ENCODE measurements at places on chromosomes 5 and 9. TPM values are rescaled to one million over a fixed set of nuclear protein-coding genes. Genes with fewer than 3 reads are reported as not detected.

PCDHB11 gene
- 2.8 TPM for total RNA-seq

DNA sequence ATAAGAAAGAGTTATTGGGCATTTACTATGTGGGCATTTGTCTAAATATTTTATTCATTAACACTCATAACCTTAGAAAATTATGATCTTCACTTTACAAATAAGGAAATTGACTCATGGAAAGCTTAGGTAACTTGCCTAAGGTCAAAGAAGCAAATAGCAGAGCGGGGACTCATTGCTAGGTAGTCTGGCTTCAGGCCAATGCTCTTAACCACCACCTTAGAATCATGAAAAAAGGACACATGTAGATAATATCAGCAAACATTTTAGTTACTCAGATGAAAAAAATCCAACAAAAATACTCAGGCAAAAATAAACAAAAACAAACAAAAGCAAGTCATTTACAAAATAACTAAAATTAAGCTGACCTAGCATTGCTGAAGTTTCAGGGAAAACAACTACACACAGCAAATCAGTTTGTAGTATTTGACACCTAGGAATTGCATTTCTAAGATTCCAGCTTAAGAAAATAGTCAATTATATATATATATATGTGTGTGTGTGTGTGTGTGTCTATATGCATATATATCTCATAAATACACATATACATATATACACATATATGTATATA, 166.0 kb downstream of the HMHB1 start:
- no peak overlapping the region for H3K27ac ChIP-seq
- no peaks in the 10 kb centered on the region for H3K4me1 ChIP-seq
- H3K27me3 ChIP-seq: no peaks in the 10 kb centered on the region
- H3K36me3 ChIP-seq: no peaks in the 10 kb centered on the region
- H3K4me3 ChIP-seq: no peak overlapping the region

DNA sequence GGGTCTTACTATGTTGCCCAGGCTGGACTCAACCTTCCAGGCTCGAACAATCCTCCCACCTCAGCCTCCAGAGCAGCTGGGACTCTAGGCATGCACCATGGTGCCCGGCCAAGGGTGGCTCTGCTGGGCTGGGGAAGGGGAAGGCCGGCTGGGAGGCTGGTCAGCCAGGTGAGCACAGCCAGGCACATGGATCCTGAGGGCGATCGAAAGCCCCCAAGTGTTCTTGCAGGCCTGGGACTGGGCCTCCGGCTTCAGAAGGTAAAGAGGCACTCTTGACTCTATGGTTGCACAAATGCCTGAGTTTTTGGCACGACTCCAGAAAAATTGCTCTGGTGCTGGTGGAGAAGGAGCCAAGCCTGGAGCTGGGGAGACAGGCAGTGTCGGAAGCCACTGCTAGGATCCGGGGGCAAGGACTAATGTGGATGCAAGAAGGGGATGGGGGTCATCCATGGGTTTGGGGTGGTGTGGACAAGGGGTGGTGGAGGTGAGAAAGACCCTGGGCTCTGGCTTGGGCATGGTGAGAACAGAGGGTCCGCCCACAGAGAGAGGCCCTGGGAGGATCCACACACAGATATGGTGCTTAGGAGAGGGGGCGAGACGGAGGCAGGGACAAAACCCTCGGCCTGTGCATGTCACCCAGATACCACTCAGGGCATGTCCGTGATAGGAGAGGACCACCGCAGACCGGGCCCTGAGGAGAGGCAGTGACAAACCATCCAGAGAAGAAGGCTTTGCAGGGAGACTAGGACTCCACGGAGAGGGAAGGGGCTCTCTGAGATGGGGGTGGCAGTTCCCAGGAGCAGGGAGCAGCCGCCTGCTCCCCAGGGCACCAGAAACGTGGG, 51.1 kb upstream of the COL5A1 start:
- H3K4me1 ChIP-seq: peaks cover 15% of the 10 kb centered on the region
- DNase-seq: no peak
- peaks cover 11% of the 10 kb centered on the region for H3K27me3 ChIP-seq
- H3K27ac ChIP-seq: no peak overlapping the region
- no peaks in the 10 kb centered on the region for H3K36me3 ChIP-seq

- H3K36me3 ChIP-seq: no peaks in the 10 kb centered on the region
- H3K27me3 ChIP-seq: no peaks in the 10 kb centered on the region
- H3K4me1 ChIP-seq: peaks cover 5% of the 10 kb centered on the region
- no peak overlapping the region for H3K27ac ChIP-seq
These were observed 30.5 kb upstream of the UBAP2 start for GRCh38 chr9:34079181-34079580.

DNA sequence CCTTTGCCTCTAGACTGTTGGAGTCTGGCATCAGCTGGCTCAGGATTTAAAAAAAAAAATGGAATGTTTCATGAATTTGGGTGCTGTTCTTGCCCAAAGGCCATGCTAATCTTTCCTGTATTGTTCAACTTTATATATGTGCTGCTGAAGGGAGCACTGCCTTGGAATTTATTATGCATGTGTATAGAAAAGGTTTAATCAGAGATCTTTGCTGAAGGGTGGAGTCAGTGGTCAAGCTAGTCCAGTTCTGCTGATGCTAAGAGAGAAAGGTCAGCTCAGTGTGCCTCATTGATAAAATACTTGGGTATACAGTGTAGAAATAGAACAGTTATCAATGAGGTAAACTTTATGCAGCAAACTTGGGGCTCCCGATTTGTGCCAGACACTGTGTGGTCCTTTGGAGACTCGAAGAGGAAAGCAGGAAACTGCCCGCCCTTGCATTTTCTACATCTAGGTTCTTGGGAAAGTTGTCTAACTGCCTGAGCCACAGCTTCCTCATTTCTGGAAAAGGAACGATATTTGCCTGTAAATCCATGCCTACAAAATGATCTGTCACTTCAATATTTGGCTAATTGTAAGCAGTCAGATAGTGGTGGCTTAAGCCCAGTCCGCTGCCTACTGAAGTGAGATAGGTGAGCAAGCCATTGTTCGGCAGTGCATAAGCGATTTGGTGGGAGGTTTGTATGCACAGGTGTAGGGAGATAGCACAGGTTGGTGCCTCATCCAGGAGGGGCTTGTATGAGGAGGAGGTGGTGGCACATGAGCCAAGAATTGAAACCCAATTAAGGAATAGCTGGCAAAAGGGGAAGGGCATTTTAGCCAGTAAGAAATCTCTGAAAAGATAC, 29.2 kb upstream of the GTF2H2C start:
- H3K36me3 ChIP-seq: no peaks in the 10 kb centered on the region
- H3K4me1 ChIP-seq: peaks cover 6% of the 10 kb centered on the region
- H3K27ac ChIP-seq: no peak overlapping the region
- no peaks in the 10 kb centered on the region for H3K27me3 ChIP-seq

PRR7 gene
- 9.8 TPM for total RNA-seq

- H3K4me3 ChIP-seq: no peak overlapping the region
- no peaks in the 10 kb centered on the region for H3K27me3 ChIP-seq
- no peaks in the 10 kb centered on the region for H3K4me1 ChIP-seq
- H3K27ac ChIP-seq: no peak overlapping the region
- DNase-seq: no peak
These were observed 12.5 kb downstream of the RGS3 start for GRCh38 chr9:113475992-113476391.

DNA sequence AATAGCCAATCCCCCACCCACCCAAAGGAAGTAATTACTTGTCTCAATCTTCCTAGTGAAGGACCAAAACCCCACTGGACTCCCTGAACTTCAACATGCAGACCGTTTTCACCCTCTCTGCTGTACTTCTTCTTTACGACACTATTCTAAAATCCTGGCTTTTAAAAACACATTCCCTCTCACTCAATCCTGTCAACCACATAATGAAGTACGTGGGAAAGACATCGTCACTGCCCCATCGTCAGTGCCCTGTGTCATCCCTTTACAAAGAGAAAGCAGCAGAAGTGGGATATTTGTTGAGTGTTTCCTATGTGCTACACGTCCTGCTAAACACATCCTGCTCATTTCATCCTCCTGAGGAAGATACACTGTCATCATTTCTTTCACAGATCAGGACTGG, 54.2 kb downstream of the MAPKAP1 start:
- DNase-seq: no peak
- H3K27me3 ChIP-seq: no peaks in the 10 kb centered on the region
- no peak overlapping the region for H3K27ac ChIP-seq
- H3K36me3 ChIP-seq: no peaks in the 10 kb centered on the region

DNA sequence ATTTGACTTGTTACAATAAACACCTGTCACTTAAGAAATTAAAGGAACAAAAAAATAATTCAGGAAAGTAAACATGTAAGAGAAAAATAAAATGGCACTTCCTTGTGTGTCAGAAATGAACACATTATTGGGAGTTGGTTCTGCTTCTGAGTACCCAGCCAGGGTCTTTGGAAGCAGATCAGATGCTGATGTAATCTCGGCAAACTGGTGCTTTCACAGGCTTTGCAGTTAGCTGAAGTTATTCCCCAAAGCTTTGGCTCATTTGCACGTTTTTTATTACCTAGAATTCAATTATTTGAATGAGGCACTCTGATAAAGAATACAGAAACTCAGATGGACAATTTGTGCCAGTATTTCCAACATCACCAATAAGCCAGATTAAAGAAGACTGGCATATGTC, 10.9 kb downstream of the CDH18 start:
- H3K27ac ChIP-seq: no peak overlapping the region
- H3K4me3 ChIP-seq: no peak overlapping the region
- no peaks in the 10 kb centered on the region for H3K4me1 ChIP-seq
- H3K36me3 ChIP-seq: no peaks in the 10 kb centered on the region

IL4 gene
- total RNA-seq: not detected

DNA sequence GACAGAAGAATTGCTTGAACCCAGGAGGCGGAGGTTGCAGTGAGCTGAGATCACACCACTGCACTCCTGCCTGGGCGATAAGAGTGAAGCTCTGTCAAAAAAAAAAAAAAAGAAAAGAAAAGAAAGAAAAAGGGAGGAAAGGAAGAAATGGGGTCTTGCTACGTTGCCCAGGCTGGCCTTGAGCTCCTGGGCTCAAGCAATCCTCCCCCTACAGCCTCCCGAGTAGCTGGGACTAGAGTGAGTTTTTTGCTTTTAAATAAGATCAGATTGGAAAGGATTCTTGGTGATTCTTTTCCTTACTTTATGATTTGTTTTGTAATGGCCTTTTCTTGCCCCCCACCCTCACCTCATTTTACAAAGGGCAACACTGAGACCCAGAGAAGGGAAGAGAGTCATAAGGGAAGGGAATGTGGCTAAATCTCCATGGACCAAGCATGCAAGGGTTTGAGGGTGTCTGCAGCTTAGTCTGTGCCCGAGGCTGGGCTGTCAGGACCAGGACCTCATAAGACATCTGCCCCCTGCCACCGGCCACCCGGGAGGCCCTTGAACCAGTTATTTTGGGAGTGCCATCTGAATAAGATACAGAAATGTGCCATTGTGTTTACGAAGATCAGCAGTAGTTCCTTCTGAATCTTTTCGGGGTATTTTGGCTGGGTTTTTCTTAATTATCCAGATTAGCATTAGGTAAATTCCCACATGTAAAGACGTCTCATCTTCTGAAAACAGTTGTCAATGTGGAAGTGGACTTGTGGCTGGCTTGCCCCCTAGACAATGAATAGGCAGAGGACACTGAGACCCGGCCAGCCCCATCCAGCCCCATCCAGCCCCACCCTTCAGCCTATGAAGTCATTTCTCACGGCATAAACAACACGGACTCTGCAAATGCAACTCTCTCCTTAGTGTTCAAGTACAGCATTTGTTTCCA, 44.5 kb upstream of the GRHPR start:
- H3K4me1 ChIP-seq: no peaks in the 10 kb centered on the region
- no peak overlapping the region for H3K27ac ChIP-seq
- no peak overlapping the region for H3K4me3 ChIP-seq
- DNase-seq: no peak

SEMA5A gene
- total RNA-seq: 31.7 TPM

GRCh38 chr5:139636207-139636792, 11.8 kb upstream of the CXXC5 start:
- no peak for DNase-seq
- H3K27me3 ChIP-seq: no peaks in the 10 kb centered on the region
- H3K36me3 ChIP-seq: no peaks in the 10 kb centered on the region

- DNase-seq: no peak
- H3K4me3 ChIP-seq: no peak overlapping the region
- no peaks in the 10 kb centered on the region for H3K4me1 ChIP-seq
- no peaks in the 10 kb centered on the region for H3K27me3 ChIP-seq
- H3K27ac ChIP-seq: no peak overlapping the region
- no peaks in the 10 kb centered on the region for H3K36me3 ChIP-seq
These were observed 17.6 kb downstream of the CDH6 start for GRCh38 chr5:31211098-31211497.

GABRB2 gene
- 1.6 TPM for total RNA-seq

GRCh38 chr5:44536650-44537260, 147.5 kb upstream of the FGF10 start:
- no peaks in the 10 kb centered on the region for H3K27me3 ChIP-seq
- no peaks in the 10 kb centered on the region for H3K36me3 ChIP-seq
- H3K4me3 ChIP-seq: no peak overlapping the region
- H3K4me1 ChIP-seq: no peaks in the 10 kb centered on the region

SH3TC2 gene
- 8.2 TPM for total RNA-seq

DNA sequence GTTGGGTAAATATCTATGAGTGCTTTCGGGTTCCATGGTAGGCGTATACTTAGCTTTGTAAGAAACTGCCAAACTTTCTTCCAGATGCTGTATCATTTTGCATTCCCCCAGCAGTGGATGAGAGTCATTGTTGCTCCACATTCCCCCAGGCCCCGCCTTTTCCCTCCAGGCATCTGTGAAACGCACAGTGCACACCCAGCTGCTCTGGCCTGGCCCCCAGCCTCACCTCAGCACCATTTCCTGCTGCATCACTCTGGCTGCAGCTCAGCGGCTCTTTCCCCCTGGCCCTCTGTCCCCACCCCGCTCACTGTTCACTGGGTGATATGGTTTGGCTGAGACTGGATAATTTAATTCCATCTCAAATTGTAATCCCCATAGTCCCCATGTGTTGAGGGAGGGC, 76.6 kb upstream of the SPTLC1 start:
- H3K27me3 ChIP-seq: no peaks in the 10 kb centered on the region
- H3K27ac ChIP-seq: no peak overlapping the region
- H3K4me1 ChIP-seq: no peaks in the 10 kb centered on the region
- no peak for DNase-seq
- H3K36me3 ChIP-seq: no peaks in the 10 kb centered on the region

- no peaks in the 10 kb centered on the region for H3K36me3 ChIP-seq
- H3K4me1 ChIP-seq: no peaks in the 10 kb centered on the region
- no peak overlapping the region for H3K27ac ChIP-seq
These were observed 169.4 kb upstream of the CCNH start for GRCh38 chr5:87582149-87582548.

All from suprapubic skin (tissue), 4 donors.